ENCODE measurements at places on chromosomes 12 and 14.

GRCh38 chr14:93884950-93885349 is 42.2 kb upstream of the FAM181A start:
- DNase-seq, result no peak

GRCh38 chr14:90373887-90374286 is 22.9 kb upstream of the CALM1 start:
- DNase-seq, result no peak

GRCh38 chr12:72179841-72180240 is 92.3 kb upstream of the TRHDE start:
- no peak for DNase-seq

GRCh38 chr12:102876883-102877282 is 40.2 kb downstream of the PAH start:
- DNase-seq, result no peak

- DNase-seq, result no peak
These were observed 8.7 kb downstream of the SLC48A1 start for GRCh38 chr12:47781479-47782371.

DNA sequence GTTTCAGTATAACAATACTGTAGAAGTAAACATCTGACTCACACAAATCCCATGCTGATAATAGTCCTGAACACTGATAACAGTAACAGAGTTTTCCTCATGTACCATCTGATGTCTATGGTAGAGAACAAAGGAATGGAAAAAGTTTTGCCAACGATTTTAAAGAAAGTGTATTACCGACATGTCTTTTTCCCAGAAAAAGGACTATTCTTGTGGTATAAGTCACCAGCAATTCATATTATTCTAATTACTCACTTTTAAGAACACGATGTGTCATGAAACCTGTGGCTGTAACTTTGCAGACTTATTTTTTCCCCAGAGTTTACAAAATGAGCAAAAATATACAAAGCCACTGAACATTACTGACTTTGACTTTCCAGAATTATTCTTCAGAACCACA is 40.1 kb upstream of the DCN start:
- DNase-seq, result no peak
